T-cell (primary cell): ENCODE measurements at places on chromosomes 2 and 18. TPM values are rescaled to one million over a fixed set of nuclear protein-coding genes. Genes with fewer than 3 reads are reported as not detected.

MLPH gene
- total RNA-seq, result 0.55 TPM

NEU4 gene
- not detected for total RNA-seq

GRCh38 chr2:66714610-66715009 is 279.7 kb downstream of the MEIS1 start:
- no peak for DNase-seq

GRCh38 chr2:239393388-239393940 is 7.4 kb downstream of the HDAC4 start:
- DNase-seq, result no peak

- DNase-seq, result no peak
Observed at GRCh38 chr2:38390947-38391346, 13.9 kb upstream of the ATL2 start.

DNA sequence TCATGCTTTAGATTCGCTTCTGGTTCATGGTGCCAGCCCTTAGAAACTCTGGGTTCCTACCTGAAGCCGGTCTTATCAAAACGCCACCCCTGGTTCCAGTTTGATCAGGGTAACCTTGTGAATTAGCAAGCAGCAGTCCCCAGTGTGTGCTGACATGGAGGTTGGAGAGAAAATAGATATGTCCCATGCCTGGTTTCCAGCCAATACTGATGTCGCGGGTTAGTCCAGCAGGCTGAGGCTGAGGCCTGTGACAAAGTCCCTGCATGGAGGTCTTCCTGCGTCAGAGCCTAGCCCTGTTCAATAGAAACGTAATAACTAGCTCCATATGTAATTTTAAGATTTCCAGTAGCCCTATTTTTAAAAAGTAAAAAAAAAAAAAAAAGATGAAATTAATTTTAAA is 28.2 kb downstream of the LPIN1 start:
- DNase-seq, result no peak

DNA sequence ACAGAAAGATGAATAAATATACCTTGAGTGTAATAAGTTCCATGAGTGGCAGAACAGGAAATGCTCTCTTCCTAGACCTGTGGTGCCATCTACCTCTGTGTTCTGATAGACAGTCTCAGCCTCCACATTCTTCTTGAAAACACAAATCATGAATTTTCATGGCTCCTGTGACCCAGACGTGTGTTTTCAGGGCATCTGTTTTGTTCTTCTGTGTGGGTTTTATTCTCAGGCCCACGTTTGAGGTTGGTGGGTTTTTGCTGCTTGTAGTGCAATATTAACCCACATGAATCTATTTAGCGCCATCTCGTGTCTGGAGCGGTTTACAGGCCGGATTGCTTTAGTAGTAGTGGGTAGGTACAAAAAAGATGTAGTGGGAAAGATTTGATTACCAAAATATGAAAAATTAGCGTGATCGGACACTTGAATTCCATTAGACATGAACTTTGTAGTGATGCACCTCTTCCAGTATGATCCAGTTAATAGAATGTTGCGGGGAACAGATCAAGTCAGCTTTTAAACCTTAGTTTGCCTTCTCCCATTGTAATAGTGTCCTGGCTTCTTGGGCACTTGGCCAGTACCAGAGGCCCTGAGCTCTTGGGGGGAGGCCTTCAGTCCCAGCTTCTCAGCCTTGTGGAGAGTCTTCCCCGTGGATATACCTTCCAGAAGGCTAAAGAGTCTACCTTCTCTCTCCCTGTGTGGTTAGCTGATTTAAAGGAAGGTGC is 256.5 kb downstream of the TPGS2 start:
- no peak for DNase-seq

DNA sequence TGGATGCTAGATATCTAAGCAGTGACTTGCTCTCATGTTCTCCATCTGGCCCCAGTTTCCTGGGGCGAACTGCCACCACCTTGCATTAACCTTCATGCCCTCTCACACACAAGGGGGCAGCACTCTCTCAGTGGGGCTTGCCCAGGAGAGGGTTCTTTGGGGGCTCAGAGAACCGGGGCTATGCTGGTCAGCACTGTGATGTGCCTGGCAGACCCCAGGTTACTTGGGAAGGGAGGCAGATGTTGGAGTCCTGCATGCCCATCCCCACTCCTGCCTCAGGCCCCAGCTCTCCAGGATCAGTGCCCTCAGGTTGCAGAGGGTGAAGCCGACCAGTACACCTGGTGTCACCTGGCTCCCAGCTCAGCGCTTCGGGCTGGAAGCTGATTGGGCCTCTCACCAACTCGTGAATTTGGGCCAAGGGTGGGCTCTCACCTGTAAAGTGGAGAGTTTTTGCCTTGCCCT is 396.2 kb upstream of the HS6ST1 start:
- DNase-seq, result no peak

- DNase-seq, result no peak
Observed at GRCh38 chr2:155866477-155866876, 466.0 kb downstream of the NR4A2 start.

CYP20A1 gene
- total RNA-seq, result 33.6 TPM

CNNM3 gene
- 47.3 TPM for total RNA-seq

DNA sequence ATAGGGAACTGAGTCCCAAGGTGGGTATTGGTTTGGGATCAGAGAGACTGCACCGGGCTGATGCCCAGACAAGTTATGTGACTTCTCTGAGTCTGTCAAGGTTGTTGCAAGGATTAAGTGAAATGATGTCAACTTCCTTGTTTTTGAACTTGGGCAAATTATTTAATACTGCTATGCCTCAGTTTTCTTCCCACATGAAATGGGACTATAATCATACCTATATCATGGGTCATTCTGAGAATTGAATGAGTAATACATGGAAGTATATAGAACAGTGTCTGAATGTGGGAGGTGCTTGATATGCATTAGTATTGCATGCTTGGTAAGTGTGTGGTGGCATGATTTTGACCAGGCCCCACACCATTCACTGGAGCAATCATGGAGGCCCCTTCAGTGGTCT is 99.0 kb downstream of the PRKCE start:
- no peak for DNase-seq

GRCh38 chr2:101036562-101036961 is 34.5 kb downstream of the RPL31 start:
- DNase-seq, result no peak

DNA sequence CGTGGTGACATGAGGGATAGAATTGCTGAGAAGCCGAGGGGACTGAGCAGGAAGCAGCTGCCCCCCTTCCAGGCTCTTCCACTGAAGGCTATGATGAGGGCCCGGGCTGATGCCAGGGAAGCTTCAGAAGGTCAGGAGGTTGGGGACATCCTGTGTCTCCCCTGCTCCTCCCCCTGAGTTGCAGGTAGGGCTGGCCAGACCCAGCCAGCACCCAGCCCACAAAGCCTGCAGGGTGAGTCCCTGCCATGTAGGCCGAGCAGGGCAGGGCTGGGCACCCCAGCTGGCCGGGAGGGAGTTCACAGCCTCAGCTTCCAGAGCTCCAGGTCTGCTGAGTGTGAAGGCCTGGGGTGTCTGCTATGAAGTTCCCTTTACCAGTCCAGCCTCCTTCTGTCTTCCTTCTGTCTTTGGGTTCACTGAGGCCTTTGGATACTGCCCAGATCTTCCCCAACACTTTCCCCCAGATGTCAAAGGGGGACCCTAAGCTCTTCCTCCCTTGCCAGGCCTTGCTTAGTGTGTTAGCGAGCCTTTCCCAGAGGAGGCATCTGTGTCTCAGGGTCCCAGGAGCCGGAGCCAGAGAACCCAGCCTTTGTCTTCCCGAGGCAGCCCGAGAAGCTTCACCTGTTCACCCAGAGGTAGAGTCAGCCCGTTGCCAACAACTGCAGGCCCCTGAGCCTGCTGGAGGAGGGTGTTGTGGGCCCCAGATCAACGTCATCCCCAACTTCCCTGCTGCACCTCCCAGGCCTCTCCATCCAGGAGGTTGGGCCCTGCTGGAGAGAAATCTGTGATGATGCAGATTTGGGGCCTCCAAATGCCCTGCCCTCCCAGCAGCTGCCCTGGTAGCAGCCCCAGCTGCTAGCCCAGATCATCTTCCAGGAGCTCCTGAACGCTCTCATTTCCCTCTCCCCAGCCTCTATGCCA is 3.6 kb upstream of the NCL start:
- DNase-seq, result no peak

TTC21B gene
- total RNA-seq, result 30.8 TPM

DNA sequence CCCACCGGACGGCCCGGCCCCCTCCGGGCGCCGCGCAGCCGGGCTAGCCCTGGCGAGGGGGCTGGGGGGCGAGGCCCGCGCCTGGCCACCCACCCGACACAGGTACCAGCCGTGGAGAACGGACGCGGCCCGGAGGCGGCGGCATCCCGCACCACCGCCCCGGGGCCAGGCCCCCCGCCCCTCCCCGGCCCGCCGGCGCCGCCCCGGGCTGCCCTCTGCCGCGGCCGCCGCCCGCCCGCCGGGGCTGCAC is 405 bp downstream of the SOS1 start:
- DNase-seq, result no peak

DNA sequence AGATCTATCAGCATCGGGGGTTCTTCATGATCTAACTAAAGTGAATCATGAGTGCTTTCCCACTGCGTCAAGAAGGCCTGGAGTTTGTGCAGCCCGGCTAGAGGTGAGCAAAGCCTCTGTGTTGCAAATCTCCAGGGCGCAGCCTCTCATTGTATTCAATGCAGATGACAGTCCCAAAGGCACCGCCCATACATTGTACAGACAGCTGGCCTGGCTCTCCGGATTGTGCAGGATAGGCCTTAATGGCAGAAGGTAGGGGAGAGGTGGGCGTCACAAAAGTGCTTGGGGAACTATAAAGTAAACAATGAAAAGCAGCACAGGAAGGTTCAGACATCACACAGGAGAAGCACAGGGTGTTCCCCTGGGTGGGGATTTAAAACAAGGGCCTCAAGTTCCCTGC is 907 bp upstream of the GYPC start:
- DNase-seq, result no peak

SDC1 gene
- not detected for total RNA-seq

DNA sequence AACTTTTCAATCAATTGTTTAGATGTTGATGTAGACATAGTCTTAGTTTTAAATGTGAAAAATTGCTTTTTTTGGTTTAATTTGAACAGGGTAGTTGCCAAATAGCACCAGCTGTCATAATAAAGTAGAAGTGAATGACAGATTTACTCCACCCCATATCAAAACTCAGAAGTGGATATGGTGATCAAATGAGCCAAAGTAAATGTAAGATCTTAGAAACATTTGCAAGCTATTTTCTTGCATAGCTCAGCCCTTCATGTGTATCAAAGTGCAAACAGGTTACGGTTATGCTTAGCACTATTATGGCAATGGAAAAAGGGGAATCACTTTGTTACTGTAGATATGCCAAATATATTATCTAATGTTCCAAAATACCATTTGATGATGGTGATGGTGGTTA is 540.9 kb upstream of the NRP2 start:
- DNase-seq, result no peak

APOB gene
- total RNA-seq, result 1.9 TPM

DNA sequence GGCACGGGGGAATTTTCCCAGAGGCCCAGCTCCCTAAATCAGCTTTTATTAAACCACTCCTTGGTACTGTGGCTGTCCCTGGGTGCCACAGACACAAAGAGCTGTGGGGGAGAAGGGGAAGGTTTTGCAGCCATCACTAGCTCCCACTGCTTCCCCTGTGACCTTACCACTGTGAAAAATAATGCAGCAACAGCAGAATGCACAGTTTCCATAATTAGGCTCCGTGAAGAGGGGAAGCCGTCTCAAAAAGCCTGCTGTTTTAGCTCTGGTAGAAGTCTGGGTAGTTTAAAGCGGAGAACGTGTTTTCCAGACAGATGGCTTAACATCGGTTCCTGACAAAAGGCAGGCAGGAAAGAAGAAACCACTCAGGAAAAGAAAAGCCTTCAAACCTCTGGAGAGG is 27.5 kb upstream of the CAB39 start:
- no peak for DNase-seq

DNA sequence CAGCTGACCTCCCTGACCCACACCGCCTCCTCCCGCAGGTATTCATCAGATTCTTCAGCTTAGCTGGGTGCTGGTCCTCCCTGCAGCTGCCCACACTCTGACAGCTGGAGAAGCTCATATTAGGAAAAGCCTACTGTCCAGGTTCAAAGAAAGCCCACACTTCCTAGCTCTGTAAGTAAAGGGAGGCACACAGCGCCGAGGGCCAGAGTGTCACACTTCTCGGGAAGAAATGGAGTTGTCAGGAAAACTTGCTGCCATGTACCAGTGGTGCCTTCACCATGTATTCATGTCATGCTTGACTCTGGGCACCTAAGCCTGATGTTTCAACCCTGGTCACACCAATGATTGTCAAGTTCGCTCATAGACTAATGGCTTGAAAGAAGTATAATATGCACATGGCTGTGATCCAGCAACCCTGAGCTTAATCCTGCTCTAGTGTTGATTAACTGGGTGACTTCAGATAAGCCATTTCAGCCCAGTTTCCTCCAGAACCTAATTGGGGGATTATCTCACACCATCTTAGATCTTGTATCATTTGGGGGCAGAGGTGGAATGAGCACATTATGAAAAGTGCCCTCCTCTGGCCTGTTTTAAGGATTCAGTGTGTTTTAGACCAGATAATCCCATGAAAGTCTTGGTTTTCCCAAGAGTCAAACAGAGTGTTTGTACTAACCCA is 180.3 kb upstream of the PARD3B start:
- no peak for DNase-seq

- DNase-seq, result no peak
Observed at GRCh38 chr2:86396291-86396785, 44.8 kb upstream of the KDM3A start.

GRCh38 chr2:101485856-101486255 is 10.9 kb upstream of the RFX8 start:
- no peak for DNase-seq

- DNase-seq, result no peak
Observed at GRCh38 chr2:6820903-6821584, 44.7 kb downstream of the CMPK2 start.

DNA sequence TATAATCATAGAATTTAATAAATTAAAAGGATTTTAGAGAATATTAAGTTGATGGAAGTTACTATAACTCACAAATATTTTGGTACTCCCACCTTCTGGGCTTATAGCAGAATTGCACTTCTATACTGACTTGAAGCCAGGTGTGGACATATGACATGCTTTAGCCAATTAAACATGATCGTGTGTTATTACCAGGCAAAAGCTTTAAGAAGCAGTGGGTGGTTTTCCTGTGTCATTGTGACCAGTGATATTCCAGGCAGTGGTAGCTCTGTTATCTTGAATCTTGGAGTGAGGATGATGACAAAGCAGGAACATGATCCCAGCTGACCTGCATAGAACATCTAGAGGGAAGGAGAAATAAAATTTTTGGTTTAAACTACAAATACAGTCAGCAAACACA is 370.9 kb upstream of the ZEB2 start:
- no peak for DNase-seq

TACR1 gene
- not detected for total RNA-seq

GRCh38 chr18:615773-616172 is 19.0 kb downstream of the CLUL1 start:
- no peak for DNase-seq
